ENCODE measurements at places on chromosomes 13 and 19. TPM values are rescaled to one million over a fixed set of nuclear protein-coding genes. Genes with fewer than 3 reads are reported as not detected.

The ZNF446 gene
- total RNA-seq = 33.6 TPM

DNA sequence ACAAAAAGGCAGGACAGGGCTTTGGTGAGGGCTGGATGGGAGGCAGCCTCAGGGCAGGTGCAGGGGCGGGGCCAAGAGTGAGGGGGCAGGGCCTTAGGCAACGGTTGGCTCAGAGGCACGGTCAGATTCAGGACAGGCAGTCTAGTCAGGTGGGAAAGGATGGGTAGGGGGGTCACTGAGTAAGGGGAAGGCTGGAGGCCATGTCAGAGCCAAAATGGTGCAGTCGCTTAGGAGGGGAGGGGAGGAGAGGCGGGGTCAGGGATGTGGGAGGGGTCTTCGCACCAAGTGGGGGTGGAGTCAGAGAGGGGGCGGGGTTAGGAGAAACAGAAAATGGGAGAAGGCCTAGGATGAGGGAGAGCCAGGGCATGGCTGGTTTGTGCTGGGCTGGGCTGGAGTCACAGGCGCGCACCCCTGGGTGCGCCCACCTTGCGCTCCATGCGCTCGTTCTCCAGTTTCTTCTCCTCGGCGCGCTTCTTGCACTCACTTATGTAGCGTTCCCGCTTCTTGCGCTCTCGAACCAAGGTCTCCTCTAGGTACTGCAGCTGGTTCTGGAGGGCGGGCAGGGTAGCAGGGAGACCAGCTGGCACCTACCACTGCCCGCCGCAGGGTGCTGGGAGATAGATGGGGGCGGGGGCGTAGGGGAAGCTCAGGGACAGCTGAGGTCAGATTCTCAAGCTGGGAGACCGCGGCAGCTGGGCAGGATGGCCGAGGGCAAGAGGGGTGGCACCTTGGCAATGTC, 6.8 kb upstream of the RGL3 start:
- peak; percentile 44 for DNase-seq

DNA sequence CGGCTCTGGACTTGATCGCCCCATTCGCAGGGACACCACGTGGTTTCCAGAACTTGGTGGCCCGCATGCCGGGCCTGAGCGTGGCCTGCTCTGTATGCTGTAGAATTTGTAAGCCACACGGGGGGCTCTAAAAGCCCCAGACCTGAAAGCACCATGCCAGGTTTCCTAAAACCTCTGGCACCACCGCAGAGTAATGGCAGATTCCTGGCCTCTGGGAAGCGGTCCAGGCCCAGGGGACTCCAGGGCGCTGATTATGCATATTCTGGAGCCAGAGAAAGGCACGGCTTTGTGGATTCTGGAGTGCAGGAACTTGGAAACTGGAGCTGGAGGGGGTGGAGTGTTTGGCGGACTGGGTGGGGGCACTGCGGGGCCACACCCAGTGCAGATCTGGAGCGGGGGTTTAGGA, 3.7 kb downstream of the FTL start:
- no peak for DNase-seq

DNA sequence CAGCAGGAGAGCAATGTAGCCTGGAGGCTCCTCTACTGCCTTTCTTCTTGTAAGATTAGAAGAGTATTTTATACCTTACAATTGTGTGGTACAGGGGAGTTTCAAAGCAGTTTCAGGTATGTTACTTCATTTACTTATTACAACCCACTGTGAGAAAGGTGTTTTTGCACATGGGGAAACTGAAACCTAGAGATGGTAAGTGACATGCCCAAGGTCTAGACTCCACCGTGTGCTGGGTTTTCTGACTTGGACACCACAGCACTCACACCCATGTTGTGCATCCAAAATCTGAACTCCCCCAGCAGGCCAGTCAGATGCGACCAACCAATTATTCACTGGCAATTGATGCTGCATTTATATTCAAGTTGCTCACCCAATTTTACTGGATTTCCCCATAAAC, 22.8 kb downstream of the ERICH6B start:
- no peak for DNase-seq

GRCh38 chr19:4052114-4052992, 14.3 kb downstream of the ZBTB7A start:
- no peak for DNase-seq

DNA sequence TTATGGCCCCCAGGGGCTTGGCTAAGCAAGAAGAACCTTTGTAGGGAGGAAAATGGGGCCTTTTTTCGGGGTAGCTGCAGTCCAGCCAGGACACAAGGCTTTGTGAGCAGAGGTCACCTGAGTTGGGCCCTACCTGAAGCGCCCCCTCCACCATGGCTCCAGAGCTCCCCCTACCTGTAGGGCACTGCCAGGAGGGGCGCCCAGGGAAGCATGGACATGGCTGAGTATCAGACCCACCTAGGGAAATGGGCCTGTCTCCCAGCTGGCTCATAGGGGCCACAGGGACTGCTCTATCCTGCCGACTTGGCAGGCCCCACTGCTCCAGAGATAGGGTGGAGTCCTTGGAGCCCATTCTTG, 9.0 kb upstream of the CEBPA start:
- DNase-seq = no peak

GRCh38 chr19:18436671-18437490, 1.1 kb downstream of the ISYNA1 start:
- peak; percentile 92 for DNase-seq

- no peak for DNase-seq
These were observed 3.3 kb downstream of the MTIF3 start for GRCh38 chr13:27446986-27447583.

DNA sequence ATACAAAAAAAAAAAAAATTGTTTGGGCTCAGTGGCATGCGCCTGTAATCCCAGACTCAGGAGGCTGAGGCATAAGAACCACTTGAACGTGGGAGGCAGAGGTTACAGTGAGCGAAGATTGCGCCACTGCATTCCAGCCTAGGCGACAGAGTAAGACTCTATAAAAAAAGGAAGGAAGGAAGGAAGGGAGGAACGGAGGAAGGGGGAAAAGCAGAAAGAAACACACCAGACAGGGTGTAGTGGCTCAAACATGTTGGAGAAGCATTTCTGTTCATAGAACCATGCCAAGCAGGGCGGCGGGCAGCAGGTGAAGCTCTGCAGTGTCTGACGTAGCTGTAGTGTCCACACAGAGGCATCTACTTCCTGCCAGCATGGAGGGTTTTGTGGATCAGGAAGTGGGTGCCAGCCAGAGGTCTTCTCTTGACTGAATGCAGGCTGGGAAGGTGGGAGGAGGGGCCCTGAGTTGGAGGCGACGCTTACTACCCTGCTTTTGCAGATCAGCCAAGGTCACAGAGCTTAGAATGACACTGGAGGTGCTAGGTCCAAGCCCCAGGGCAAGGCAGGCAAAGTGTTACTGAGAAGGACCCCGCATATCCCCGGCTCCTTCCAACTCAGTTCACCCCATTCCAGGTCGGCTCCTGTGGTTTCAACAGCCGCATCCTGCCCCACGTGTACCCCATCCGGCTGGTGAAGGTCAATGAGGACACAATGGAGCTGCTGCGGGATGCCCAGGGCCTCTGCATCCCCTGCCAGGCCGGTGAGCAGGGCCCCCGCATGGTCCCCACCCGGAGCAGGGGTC, 11.6 kb upstream of the PGLS start:
- DNase-seq = peak; percentile 53

GRCh38 chr13:75016225-75016624, 465.7 kb downstream of the TBC1D4 start:
- DNase-seq = no peak

- DNase-seq = no peak
These were observed 62.8 kb upstream of the WASF3 start for GRCh38 chr13:26494571-26495195.

The SIGLEC9 gene
- 2.6 TPM for total RNA-seq

Measured in testis (tissue), 5 donors.